Fibroblast of the conjunctiva (primary cell): ENCODE measurements at places on chromosomes 5 and 9.

- no peak for DNase-seq
Measured at GRCh38 chr5:109125755-109126429, 283.9 kb downstream of the PJA2 start.

GRCh38 chr5:169352901-169353300, 52.0 kb upstream of the SLIT3 start:
- no peak for DNase-seq

GRCh38 chr5:156402387-156402921, 75.5 kb downstream of the SGCD start:
- no peak for DNase-seq

- DNase-seq, result no peak
Measured at GRCh38 chr5:68740226-68740910, 353.4 kb upstream of the SLC30A5 start.

DNA sequence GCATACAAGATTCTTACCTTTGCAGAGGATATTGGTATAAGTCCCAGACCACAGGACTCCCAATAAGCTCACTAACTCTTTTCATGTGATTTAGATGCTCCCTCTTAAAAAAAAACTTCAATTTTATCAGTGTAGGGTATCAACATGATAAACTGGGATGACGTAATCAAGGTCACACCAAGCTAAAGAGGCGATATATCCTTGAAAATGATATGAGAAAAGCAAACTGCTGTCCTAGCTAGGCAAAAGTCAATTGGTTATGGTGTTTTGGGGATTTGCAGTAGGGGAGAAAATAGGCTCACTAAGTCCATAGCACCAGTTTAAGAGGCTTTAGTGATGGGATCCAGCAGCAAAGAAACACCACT, 354.4 kb downstream of the DIRAS2 start:
- DNase-seq, result no peak
